Activated CD4-positive, alpha-beta T cell treated with anti-CD3 and anti-CD28 coated beads, Interleukin-2, amount 50 U/mL, for 24 hours (primary cell): ENCODE measurements at places on chromosomes 1 and 21.

DNA sequence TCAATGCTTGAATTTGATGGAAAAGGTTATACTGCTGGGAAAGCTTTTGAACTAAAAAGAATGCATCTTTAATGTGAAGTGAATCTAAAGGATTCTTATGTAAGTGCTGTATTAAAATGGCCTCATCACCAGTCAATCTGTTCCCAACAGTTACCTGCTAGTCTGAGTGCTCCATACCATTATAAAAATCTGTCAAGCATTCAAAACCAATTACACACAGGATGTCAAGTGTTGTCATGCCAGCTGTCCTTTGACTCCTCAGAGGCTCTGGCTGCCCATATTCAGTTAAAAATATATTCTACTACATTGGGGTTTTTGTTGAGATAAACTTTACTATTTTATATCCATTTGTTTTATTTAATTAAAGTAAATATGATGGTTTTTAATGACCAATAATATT is 1587.7 kb downstream of the AMY1C start:
- DNase-seq = no peak

- no peak for DNase-seq
Measured at GRCh38 chr1:200894712-200895442, at the start of gene INAVA. Gene INAVA (plus strand): TSS chr1:200894900. CDS start chr1:200898401, 3,501 bp downstream.

- no peak for DNase-seq
Measured at GRCh38 chr1:154964359-154964758, 2.8 kb upstream of the PYGO2 start.

GRCh38 chr1:182686446-182686845 is 2.1 kb upstream of the RGS8 start:
- no peak for DNase-seq
